CD4-positive, alpha-beta T cell treated with Interleukin-21 for 1 hour (primary cell): ENCODE measurements at places on chromosomes 1 and 21.

DNA sequence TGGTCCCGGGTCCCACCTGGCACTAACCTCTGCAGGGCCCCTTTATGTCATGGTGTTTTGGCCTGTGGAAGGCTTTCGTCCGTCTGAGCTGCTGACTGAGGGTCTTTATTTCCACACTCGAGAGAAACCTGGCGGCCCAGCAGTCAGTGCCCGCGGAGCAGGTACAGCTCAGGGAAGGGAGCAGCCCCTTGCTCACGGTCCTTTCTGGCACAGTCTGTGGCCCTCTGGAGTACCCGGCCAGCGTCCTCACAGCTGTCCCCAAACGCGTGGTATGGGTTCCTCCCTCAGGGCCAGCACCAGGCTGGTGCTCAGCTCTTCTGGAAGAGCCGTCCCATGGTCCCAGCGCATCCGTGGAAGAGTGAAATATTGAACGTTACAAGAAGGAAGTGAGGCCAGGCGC lies 24.3 kb downstream of the SKI start:
- no peak for DNase-seq

- no peak for DNase-seq
These were observed 53.8 kb upstream of the DPH5 start for GRCh38 chr1:101079341-101079740.

DNA sequence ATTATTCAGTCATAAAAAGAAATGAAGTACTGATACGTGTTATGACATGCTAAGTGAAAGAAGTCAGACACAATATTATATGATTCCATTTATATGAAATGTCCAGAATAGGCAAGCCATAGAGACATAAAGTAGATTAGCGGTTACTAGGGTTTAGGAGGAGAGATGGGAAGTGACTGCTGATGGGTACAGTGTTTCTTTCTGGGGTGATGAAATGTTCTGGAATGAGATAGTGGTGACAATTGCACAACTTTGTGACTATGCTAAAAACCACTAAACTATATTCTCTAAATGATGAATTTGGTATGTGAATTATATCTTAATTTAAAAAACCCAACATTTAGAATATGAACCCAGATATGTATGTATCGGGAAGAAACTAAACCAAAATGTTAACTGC lies 27.6 kb downstream of the IPP start:
- DNase-seq: no peak

- no peak for DNase-seq
These were observed 7.2 kb downstream of the IFT25 start for GRCh38 chr1:53938136-53938830.

DNA sequence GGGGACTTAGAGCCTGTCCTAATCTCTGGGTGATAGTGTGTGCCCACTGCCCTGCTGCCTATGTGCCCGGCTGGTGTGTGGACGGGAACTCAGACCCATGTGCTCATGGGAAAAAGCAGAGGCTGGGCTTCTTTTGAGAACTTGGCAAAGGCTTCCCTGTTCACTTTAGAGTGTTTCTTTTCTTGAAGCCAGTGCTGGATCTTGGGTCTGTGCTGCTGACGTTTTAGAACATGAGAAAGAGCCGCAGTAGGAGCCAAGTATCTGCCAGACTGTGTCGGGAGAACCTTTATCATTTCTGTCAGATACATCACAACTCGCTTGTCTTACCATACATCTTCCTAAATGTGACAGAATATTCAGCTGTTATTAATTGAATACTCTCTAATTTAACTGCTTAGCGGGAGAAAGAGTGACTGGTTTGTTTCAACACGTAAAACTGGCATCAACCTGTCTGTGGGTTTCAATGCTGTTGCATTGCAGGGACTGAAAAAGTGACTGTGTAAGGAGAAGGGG lies 195.2 kb downstream of the PBX1 start:
- DNase-seq: no peak

- DNase-seq: no peak
These were observed 32.1 kb downstream of the RGL1 start for GRCh38 chr1:183837062-183837461.

DNA sequence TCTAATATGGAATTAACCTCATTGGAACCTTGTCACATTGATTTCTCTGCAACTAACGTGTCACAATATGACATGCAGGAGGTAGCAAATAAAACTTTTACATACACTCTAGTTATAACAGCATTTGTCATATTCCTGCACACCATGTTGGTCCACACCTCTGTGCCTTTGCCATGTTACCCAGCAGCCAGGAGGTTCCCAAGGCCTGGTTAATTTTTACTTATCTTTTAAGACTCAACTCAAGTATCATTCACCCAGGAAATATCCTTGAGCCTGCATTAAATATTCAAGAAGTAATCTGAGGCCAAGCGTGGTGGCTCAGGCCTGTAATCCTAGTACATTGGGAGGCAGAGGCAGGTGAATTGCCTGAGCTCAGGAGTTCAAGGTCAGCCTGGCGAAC lies 447.2 kb upstream of the NR5A2 start:
- DNase-seq: no peak

- no peak for DNase-seq
These were observed 1.9 kb upstream of the MEF2D start for GRCh38 chr1:156502391-156502893.

- DNase-seq: no peak
These were observed 32.2 kb upstream of the BACE2 start for GRCh38 chr21:41135746-41136145.

- no peak for DNase-seq
These were observed 19.1 kb downstream of the DIP2A start for GRCh38 chr21:46477765-46478164.

DNA sequence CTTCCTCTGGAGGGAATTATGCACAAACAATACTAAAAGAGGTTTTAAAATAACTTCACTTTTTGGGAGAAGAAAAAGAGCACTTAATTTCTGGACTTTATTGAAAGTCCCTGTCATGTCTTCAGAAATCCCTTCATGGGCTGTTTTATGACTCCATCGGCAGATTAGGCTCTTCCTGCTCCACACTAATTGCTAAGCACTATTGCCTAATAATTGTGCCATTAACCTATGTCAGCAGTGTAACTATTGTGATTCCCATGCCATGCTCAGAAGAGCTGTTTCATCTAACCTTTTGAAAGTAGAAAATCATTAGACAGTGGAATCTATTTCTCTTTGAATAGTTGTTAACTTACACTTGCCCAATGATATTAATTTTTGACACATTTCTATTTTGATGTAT lies 489.3 kb upstream of the RUNX1 start:
- no peak for DNase-seq
